Gastrocnemius medialis (tissue), 4 donors: ENCODE measurements at places on chromosomes 12 and 14. TPM values are rescaled to one million over a fixed set of nuclear protein-coding genes. Genes with fewer than 3 reads are reported as not detected.

Gene TAS2R13
- 3.8 TPM for total RNA-seq

Gene POTEG
- not detected for total RNA-seq

Gene LHX5
- total RNA-seq, result not detected

Gene SSPN
- total RNA-seq, result 30.4 TPM
